Effector memory CD4-positive, alpha-beta T cell (primary cell): ENCODE measurements at places on chromosomes 2 and 18.

DNA sequence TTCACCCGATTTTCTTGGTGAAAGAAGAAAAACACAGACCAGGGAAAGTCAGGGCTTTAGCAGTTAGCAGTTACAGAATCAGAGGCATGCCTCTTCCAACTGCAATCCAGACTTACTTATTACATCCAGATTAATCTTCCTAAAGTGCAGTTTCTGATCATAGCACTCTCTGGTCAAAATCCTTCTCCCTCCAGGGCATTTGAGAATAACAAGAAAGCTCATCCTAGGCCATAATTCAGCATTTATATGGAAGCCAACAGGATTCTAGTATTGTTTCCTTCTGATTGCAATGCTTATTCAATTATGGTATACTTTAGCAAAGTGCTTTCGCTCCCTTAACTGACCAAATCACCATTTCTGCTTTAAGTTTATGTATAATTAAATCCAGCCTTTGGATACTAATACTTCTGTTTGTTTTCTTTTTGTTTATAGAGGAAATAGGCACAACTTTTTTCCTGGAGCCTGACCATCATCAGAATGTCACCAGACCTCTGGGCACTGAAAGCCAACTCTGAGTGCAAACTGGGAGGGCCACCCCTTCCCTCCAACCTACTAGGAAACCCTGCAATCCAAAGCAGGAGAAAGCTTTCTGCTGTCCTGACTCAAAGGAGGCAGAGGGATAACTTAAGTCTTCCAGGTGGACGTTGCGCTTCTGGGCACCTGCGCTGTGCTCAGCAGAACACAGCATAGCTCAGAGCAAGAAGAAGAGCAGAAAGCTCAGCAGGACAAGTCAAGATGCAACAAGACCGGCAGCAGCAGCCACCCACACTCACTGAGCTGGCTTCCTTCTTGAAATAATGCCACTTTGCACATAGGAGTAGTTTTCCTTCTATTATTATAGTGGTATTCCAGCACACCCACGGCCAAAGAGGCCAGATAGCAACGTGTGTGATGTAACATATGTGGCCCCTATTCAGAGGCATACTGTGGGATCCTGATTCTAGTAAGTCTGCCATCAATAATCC lies 99.3 kb downstream of the STK39 start:
- DNase-seq: no peak

GRCh38 chr2:168323529-168324021 lies 76.2 kb upstream of the STK39 start:
- no peak for DNase-seq

GRCh38 chr2:42830922-42831574 lies 38.7 kb upstream of the HAAO start:
- no peak for DNase-seq

DNA sequence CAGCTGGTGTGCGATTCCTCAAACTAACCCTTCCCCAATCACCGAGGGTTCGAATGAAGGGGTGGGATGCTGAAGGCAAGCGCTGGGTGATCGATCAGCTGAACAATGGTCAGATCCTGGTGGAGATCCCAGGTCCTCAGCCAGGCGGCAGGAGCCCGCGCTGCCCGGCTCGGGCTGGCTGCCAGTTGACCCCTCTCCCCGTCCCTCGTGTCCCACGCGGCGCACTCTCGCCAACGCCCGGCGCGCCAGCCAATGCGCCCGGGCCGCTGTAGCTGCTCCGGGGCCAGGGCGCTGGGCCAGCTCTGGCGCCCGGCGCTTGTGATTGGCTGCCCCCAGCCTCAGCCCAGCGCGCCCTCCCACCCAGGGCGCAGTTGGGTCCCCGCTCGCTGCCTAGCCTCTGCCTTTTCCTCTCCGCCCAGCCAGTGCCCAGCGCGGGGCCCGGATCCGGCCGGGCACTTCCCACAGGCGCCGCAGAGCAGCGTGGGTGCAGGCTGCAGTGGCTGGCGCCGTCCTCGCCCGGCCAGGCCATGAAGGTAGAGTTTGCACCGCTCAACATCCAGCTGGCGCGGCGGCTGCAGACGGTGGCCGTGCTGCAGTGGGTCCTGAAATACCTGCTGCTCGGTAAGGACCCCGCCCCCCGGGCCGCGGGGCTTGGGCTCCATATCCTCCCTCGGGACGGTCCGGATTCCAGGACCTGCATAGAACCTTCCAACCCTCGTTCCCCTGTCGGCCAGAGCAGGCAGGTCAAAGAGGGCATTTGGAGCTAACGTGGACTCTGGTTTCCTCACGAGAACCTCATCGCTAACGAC lies at the start of gene MOGAT1:
Gene MOGAT1, plus strand, starts transcription at position 400 of the 809 bp plus-strand sequence. Its CDS starts 128 bp downstream, at position 528.
- DNase-seq: no peak

- no peak for DNase-seq
These were observed 155.0 kb upstream of the GCFC2 start for GRCh38 chr2:75865702-75866101.

GRCh38 chr2:157477919-157478318 lies 34.0 kb upstream of the CYTIP start:
- DNase-seq: no peak

- no peak for DNase-seq
These were observed 110.8 kb downstream of the AFF3 start for GRCh38 chr2:100031604-100032003.

- no peak for DNase-seq
These were observed 4.1 kb downstream of the MYO1B start for GRCh38 chr2:191249156-191249813.
